Suppressor macrophage treated with lipopolysaccharide for 1 hour (primary cell): ENCODE measurements at places on chromosomes 13 and 19.

DNA sequence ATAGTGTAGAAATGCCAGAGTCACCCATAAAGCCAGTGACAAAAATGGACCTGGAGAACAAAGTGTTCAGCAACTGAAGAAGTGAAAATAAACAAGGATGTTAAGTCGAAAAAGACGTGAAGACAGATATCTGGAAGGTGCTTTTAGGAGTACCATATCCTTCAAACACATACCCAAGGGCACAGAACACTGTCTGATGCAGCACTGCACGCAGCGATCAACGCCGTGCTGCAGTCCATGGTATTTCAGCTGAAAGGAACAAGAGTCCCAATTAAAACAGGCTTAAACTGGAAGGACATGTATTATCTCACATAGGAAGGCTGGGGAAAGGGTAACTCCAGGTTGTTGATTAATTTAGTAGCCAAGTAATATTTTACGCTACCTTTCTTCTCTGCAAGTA is 108.2 kb downstream of the SGCG start:
- DNase-seq, result no peak

DNA sequence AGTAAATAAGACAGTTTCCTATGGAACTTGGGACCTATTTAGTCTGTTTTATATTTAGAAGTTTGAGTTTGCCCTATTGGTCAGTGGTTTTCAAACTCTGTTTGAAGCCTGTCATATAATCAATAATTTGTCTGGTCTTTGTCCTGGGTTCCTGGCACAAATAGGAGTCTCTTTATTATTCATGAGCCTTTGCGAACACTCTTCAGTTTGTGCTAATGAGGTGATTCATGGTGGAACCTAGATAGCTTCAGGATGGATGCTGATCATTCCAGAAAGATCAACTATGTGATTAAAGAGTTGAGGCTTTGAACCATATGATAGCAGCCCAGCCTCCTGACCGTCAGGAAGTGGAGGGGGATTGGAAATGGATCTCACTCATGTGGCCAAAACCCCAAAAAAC is 10.0 kb upstream of the VWA8 start:
- DNase-seq, result no peak

GRCh38 chr13:37107868-37108267 is 2.4 kb upstream of the CSNK1A1L start:
- no peak for DNase-seq

DNA sequence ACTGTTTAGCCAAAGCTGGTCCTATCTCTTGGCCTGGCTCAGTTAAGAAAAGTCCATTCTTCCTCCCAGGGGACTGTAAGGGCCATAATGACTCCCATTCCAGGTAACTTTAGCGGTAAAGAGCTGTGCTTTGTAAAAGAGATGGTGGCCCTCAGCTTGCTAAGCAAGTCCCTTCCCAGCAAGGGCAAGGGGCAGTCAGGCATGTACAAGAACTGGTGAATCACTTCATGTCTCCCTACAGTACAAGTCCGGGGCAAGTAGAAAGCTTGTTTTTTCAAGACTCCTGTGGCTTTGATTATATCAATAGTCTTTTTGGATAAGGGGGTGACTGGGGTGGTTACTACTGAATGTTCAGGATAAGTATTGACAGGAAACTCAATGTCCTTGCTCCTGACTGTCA is 88.9 kb downstream of the SLC25A15 start:
- DNase-seq, result no peak

DNA sequence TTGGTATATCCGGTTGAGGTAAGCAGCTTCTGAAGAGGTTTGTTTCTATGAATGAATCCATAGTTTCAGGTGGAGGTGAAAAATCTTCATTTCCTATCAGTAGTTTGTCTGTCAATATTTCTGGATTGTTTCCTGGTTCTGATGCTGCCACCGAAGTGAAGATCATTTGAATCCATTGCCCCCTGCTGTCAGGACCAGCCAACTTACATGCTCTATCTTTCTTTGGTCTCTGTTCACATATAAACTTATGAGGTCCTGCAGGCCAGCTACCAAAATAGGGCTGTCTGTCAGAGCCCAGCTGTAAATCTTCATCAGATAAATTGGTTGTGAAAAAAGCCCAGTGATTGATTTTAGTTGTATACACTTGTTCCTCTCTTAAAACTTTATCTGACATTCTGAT is 15.2 kb upstream of the N4BP2L1 start:
- peak; percentile 55 for DNase-seq

DNA sequence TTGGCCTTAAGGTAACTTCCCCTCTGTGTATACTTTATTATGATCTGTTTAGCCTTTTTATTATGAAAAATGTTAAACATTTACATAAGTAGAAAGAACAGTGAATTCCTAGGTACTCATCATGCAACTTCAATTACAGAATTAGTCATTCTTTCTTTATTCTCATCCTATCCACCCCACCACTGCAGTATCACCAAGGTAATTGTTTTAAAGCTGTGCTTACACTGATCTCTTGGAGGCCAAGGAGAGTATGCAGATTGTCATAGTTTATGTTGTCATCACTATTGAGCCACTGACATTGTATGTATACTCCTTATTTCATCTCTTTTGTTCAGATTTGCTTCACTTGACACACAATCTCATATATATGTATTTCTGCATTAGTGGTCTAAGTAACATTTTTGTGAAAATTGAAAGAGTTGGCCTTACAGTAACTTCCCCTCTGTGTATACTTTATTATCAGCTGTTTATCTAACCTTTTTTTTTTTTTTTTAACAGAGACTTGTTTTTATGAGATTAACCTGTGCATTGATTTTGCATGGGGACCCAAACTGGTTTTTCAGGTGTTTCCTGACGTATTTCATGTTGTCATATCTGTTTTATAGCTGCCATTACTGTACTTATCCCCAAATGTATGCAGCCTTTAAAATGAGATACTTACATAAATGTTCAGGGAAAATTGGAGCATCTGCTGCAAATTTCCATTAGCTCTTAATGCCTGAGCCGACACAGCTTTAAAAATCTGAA is 4.5 kb downstream of the ZNF507 start:
- DNase-seq, result no peak

DNA sequence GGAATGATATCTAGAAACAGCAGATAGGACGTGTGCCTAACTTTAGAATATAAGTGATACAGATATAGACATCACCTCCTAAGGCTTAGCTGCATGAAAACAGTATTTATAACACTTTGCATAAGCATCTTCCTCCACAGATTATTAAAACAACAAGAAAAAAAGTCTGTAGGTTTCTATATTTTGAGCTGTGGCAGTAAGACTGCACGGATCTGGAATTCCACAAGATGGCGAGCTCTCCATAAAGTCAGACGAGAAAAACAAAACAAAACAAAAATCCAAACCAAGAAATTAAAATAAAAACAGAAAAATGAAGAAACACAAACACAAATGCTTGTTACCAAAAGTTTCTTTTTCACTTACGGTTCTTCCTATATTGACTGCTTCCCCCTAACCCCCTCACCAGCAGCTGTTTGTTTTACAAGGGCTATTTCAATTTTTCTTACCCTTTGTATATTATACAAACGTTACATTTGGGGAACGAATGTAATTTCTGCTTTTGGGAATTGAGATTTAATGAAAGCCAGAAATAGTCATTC is 285.8 kb downstream of the MYO16 start:
- peak; percentile 48 for DNase-seq

DNA sequence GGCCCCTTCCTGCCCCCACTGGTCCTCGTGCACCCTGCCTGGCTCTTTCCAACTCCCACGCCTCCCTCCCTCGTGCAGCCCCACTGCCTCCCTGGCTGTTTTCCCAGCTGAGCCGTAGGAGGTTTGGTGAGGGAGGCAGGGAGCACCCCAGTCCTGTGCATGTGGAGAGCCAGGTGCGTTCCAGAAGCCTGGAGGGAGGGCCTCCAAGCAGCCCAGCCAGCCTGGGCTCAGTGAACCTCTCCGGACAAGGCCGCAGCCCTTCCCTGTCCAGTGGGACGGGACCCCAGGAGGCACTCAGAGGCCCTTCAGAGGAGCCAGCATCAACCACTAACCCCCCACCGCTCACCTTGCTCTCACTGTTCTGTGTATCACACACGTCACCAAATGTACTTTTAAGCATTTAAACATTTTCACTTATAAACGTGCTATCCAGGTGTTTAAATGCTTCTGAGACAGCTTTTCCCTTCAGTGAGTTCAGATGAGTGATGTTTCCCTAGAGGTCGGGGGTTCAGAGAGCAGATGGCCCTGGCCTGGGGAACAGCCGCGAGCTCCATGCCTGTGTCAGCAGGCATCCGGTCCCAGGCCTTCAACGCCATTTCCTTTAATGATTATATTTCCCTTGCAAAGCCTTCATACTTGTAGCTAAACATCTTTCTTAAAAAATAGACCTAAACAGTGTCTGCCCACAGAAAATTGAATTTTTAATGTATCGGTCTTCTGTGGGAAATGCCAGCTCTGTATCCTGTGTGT is 122.6 kb downstream of the ATP11A start:
- no peak for DNase-seq

- no peak for DNase-seq
Measured at GRCh38 chr13:40592035-40592434, 74.4 kb downstream of the FOXO1 start.

DNA sequence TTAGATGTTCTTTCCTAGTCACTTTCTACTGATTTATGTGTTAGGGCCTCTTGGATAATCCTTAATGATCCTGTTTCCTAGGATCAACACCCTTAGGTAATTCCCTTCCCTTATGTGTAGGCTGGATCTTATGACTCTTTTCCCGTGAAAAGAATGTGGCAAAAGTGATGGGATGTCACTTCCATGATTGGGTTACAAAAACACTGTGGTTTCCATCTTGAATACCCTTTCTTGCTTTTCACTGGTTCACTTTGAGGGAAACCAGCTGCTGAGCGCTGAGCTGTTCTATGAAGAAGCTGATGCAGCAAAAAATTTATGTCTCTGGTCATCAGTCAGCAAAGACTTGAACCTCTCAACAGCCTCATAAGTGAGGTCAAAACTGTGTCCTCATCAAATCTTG is 609.4 kb downstream of the OLFM4 start:
- no peak for DNase-seq

- no peak for DNase-seq
Measured at GRCh38 chr13:30376426-30377311, 45.6 kb upstream of the UBE2L5 start.

GRCh38 chr19:10625003-10625761 is at the start of gene SLC44A2:
Gene SLC44A2, plus strand, starts transcription at chr19:10625553. Its CDS starts 81 bp downstream, at chr19:10625634.
- no peak for DNase-seq

DNA sequence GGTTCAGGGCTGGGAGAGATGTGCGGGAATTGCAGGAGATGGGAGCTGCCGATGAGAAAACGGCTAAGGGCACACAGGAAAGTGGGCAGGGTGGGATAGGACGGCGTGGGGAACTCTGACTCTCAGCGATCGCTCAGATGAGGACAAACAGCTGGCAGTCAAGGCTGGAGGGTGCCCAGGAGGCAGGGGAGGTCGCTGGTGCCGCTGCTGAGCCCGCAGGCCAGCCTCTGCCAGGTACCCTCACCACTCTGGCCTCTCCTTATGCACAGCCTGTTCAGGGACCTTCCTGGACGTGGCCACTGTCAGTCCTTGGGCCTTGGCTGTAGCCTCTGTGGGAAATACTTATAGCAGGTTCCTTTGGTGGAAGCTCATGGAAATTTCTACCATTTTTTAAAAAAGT is 308.6 kb downstream of the TEX29 start:
- DNase-seq, result no peak

- no peak for DNase-seq
Measured at GRCh38 chr13:83423381-83423780, 458.9 kb downstream of the SLITRK1 start.

GRCh38 chr13:75153834-75154233 is 328.1 kb downstream of the TBC1D4 start:
- peak; percentile 31 for DNase-seq

DNA sequence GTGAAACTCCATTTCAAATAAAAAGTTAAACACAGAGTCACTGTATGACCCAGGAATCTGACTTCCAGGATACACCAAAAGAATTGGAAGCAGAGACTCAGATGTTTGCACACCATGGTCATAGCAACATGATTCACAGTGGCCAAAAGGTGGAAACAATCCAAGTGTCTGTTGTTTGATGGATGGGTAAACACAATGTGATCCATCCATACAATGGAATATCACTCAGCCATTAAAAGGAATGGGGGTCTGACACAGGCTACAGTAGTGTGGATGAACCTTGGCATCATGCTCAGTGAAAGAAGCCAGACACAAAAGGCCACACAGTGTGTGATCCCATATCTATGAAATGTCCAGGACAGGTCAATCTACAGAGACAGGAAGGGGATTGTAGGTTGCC is 174.3 kb downstream of the PTPRS start:
- DNase-seq, result no peak

GRCh38 chr13:28451482-28452217 is 43.3 kb downstream of the FLT1 start:
- DNase-seq, result no peak

DNA sequence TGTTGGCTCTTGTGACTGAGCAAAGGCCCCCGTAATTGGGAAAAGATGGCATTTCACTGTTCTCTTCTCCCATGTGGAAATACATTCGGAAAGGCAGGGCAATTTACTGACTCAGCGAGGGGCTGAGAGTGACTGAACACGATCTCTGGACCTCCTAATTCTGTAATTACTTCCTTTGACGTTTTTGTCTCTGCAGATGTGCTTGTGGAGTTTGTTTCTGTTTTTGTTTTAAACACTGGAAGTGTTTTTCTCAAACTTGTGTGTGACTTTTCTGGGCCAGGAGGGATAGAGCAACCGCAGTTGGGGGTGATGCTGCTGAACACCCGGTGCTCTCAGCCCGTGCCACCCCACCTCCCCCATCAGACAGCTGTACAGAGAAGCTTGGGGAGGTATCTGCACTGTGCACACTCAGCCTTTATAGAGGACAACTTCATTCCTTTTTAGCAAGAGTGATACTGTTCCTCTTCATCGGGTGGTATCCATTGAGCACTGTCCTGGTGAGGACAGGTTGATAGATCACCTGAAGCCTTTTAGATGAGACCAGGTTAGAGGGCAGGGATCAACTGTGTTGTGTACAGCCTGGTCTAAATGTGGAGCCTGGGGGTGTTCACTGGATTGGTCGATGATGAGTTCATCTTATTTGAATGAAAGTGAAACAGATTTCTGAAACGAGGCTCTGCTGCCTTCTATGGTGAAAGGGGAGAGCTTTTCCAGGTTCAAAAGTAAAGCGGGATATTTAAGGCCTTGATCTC is 117.4 kb downstream of the ESD start:
- peak; percentile 79 for DNase-seq

DNA sequence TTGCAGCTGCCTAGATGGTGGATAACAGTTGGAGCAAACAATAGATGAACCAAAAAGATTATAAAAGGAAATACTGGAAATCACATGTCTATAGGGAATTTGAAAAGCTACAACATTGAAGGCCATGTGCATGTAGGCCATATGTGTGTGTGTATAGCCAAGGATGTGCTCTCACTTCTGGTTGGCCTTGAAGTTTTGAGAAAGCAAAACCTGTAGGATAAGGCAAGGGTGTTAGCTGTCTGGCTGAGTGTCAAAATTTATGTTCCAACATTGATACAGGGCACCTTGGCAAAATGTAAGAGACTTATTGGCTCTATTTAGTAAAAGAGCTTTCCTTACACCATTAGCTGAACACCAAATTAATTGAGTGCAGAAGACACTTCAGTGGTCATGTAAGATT is 1723.6 kb upstream of the PCDH20 start:
- no peak for DNase-seq

GRCh38 chr19:20259615-20260014 is 92.6 kb downstream of the ZNF486 start:
- no peak for DNase-seq

GRCh38 chr13:101291206-101291605 is 125.1 kb downstream of the NALCN start:
- no peak for DNase-seq
